ENCODE measurements at places on chromosomes 2 and 18.

GRCh38 chr2:232240906-232241305, 137.6 kb upstream of the ALPP start:
- no peak for DNase-seq

DNA sequence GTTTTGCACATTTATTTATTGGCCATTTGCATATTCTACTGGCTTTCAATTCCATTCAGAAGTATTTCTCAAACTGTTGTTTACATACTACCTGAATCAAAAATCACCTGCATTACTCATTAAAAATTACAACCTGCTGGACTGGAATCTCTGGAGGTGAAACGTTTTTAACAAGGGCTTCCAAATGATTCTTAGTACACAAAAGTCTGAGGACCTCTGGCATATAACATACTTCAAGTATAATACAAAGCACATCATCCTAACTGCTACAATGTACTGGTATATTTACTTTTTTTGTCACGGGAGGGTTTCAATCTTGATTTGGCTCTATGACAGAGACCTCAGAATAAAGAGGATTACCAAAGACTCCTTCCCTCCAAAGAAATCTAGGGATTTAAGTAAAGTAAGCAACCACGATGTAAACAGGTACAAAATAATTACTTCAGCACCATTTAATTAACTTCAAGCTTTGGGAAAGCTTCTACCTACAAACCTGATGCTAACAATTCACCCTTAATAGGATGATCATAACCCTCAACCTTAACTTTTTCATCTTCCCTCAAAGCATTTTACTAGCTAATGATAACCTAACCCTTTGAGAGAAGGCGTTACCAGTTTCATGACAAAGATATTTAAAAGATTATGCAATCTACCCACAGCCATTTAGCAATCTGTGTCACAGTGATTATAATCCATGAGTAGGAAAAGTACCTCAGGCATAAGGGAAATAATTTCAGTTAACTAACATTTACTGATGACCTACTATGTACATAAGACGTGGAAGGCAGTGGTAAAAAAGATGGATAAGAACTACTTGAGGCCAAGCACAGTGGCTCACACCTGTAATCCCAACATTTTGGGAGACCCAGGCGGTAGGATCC, 24.7 kb downstream of the ATAD2B start:
- no peak for DNase-seq

- no peak for DNase-seq
Observed at GRCh38 chr18:79211844-79212243, 142.7 kb downstream of the ATP9B start.

GRCh38 chr2:34029073-34029472, 430.0 kb upstream of the FAM98A start:
- DNase-seq, result no peak

GRCh38 chr18:68817584-68817983, 19.7 kb downstream of the CCDC102B start:
- no peak for DNase-seq

GRCh38 chr2:67823726-67824125, 239.1 kb downstream of the C1D start:
- DNase-seq, result no peak

- DNase-seq, result no peak
Observed at GRCh38 chr2:160343404-160343803, 143.3 kb upstream of the ITGB6 start.

DNA sequence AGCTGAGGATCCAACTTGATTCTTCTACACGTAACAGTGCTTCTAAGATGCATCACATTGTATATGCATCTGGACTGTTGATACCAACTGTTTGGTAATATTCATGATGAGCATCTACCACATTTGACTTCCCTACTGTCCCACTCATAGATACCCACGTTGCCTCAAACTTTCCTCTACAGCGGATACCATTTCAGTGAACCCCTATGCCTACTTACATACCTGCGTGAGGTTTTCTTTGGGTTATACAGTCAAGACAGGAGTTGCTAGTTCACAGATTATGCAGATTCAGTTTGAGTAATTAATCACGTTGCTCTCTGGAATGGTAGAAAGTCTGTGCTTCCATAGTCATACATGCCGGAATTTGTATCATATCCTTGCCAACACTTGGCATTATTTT, 40.0 kb downstream of the EPC2 start:
- DNase-seq, result no peak

GRCh38 chr2:54740333-54740732, 16.9 kb downstream of the EML6 start:
- no peak for DNase-seq

- no peak for DNase-seq
Observed at GRCh38 chr2:163306647-163307046, 429.2 kb downstream of the FIGN start.

DNA sequence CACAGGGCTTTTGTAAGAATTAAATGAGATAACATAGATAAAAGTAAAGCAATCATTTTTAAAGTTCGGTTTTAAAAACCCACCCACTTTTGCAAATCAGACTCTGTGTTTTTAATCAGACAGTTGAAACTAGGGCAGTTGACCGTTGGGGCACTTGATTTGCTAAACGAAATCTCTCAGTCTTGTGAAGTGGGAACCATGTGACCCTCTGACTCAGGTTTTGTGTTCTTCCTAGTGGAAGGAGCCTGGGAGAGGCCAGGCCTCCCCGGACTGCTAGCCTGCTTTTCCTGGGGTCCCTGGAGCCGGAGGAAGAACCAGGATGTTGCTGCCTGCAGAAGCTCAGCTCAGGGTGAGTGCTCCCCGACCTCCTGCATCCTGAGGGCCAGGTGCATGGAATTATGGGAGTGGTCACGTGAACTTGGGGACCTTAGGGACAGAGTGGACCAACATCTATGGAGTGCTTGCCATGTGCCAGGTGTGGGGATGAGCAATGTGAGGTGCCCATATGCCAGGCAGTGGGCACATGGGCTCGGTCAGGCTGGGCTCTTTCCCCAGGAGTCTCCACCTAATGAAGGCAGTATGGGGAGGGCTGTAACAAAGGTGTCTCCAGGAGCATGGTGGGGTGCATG, 3.9 kb downstream of the C2orf72 start:
- DNase-seq, result no peak

GRCh38 chr18:48300463-48300961, 108.7 kb downstream of the ZBTB7C start:
- DNase-seq, result peak; percentile 4

DNA sequence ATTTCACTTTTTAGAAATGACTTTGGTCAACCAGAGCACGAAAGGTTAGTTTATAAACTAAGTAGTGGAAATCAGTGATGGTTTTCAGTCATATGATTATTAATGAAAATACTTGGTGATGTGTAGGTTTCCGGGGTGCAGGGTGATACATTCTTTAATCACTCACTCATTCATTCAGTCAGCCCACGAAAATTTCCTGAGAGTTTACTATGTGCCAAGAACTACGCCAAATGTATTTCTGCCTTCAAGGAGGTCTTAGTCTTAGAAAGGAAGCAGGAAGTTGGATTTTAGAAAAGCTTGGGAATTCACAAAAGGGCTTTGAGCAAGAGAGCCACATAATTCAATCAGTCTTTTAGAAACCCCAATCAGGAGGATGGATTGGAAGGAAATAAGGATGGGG, 543.6 kb downstream of the PLCL1 start:
- DNase-seq, result no peak

DNA sequence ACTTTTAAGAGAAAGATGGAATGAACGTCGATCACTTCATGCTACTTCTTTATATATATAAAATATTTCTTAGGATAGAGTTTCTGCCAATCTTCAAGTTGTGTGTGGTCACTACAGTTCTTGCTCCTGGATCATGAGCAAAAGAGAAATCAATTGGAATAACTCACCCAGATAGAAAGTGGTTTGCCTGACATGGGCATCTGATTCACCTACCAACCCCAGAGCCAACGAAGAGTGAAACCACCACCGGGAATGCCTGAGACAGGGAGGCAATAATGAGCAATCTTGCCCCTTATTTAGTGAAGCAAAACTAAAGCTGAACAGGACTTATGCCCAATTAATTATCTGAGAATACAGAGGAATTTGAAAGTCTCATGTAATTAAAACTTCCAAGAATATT, 250.2 kb upstream of the REG3G start:
- DNase-seq, result no peak

DNA sequence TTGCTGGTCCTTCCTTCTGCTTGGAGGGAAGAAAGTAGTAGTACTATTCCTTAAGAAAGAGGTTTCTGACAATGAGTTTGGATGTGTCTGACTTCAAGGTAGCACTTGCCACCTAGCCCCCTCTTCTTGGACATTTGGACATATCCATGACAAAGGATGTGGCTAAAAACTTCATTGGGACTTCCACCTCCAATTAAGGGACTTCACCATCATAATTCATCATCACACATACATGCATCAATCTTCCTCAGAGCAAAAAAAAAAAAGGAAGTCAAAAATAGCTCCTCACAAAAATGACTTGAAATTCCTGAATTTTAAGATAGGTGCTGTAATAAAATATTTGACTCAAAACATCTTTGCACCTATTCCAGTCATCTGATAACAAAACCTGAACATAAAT, 23.4 kb upstream of the PEX13 start:
- DNase-seq, result no peak

DNA sequence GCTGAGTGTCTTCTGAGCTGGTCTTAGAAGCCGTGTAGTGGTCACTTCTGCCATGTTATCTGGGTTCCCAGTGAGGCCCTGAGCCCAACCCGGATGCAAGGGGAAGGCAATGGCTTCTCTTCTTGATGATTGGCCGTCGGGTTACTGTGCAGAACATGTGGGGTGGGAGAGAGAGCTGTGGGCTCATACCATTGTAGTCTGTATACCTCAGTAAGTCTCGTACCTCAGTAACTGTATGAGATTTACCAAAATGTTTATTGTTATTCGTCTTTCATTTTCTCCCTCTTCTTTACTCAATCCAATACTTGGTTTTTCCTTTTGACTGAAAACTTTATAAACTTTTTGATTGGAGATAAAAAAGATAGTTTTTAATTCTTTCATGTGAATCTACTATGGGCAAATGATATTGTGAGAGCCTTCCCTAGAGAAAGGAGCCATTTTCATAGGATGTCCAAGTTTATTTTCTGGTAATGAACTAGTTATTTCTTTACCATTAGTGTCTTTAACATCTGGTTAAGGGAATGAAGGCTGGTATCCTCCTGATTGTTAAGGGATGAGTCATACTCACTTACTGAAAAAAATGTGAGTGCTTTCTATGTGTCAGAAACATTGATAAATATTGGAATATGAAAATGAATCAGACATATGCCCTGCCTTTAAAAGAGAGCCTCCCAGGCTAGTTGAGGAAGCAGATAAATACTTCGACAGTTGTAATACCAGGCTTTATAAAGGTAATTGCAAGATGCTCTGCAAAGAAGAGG, 129.9 kb downstream of the PRPF40A start:
- no peak for DNase-seq

GRCh38 chr18:55489034-55489986, 98.7 kb downstream of the TCF4 start:
- DNase-seq, result no peak

GRCh38 chr2:9897331-9897737, 54.1 kb downstream of the TAF1B start:
- DNase-seq, result peak; percentile 34

DNA sequence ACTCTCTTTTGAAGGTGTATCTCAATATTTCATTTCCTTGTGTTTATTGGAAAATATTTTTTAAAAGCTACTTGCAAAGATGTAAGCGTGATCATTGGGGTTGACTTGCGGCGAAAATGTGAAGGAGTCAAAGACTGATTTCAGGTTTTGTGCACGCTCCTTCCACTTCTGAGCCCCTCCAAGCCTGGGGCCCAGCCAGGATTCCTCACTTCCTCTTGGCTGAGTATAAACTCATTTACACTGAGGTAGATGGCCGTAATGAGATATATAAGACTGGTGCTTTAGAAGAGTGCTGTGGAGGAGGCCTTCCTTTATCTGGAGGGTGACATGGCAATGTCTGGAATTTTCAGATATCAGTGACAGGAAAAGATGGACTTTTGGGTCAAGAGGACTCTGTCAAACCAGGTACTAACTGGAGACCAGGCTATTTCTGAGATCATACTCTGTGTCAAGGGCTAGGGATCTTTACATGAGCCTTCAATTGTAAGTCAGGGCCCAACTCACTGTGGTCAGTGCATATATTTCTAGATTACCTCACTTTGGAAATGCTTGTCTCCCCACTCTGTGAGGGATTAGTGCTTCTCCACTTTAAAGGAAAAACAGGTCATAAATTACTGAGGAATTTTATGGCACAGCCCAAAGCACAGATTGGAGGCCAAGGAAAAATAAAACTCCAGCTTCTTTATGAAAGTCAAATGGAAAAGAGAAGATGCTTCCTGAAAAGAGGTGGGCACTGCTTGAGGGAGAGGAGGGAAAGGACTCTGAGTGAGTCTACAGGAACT, 22.8 kb downstream of the PRKCE start:
- DNase-seq, result no peak

GRCh38 chr18:58863539-58864145, 1.0 kb upstream of the ZNF532 start:
- peak; percentile 29 for DNase-seq

- no peak for DNase-seq
Observed at GRCh38 chr2:82317012-82317411, 2012.5 kb upstream of the LRRTM1 start.

- DNase-seq, result no peak
Observed at GRCh38 chr18:50651334-50651733, 91.4 kb downstream of the MAPK4 start.

DNA sequence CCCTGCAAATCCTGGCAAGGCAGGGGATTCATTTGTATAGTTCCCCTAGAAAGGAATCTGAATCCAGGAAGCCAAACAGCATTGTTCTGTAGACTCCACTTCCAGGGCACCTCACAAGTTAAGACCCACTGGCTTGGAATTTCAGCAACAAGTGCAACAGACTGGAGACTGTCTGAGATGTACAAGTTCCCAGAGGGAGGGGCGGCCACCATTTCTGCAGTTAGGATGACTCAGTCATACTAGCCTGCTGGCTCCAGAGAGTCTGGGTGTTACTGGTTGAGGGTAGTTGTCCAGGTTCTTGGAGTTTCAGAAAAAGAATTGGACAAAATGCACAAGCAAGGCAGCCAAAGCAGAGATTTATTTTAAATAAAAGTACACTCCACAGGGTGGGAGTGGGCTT, 384.2 kb downstream of the DSC3 start:
- DNase-seq, result no peak

DNA sequence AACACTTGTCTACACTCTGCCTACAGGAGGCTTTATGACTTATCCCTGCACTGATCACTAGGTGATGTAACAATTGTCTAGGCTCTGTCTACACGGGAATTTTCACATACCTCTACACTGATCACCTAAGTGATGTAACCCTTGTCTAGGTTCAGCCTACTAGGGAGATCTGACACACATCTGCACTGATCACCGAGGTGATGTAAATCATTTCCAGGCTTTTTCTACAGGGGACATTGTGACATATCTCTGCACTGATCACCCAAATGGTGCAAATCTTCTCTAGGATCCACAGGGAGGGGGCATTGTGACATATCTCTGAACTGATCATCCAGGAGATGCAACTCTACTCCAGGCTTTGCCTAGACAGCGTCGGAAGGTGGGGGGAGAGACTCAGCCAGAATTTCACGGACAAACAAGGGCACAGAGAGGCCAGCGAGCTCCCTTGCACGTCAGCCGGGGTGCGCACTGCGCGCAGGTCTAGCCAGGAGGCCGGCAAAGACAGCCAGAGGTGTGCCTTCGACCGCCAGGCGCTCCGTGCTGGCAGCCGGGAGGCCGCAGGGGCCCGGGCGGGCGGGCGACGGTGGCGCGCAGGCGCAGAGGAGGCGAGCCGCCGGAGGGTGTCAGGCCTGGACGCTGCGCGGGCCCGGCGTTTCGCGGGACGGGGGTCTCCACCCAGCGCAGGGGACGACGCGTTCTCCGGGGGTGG, 46.9 kb upstream of the USP14 start:
- DNase-seq, result no peak
